ENCODE measurements at places on chromosomes 12 and 14. TPM values are rescaled to one million over a fixed set of nuclear protein-coding genes. Genes with fewer than 3 reads are reported as not detected.

The LMO3 gene
- 0.34 TPM for total RNA-seq

The KLRK1 gene
- total RNA-seq, result 2.3 TPM

The SPRING1 gene
- total RNA-seq, result 28.5 TPM

- no peak overlapping the region for H3K27ac ChIP-seq
- 0 out of 2 replicates have a peak, but pooled peaks cover under 1% of the 10 kb centered on the region for H3K36me3 ChIP-seq
- no peak for DNase-seq
- no peak overlapping the region for H3K4me3 ChIP-seq
- H3K27me3 ChIP-seq, result no peaks in the 10 kb centered on the region
These were observed 145.8 kb downstream of the GCH1 start for GRCh38 chr14:54756656-54757392.

DNA sequence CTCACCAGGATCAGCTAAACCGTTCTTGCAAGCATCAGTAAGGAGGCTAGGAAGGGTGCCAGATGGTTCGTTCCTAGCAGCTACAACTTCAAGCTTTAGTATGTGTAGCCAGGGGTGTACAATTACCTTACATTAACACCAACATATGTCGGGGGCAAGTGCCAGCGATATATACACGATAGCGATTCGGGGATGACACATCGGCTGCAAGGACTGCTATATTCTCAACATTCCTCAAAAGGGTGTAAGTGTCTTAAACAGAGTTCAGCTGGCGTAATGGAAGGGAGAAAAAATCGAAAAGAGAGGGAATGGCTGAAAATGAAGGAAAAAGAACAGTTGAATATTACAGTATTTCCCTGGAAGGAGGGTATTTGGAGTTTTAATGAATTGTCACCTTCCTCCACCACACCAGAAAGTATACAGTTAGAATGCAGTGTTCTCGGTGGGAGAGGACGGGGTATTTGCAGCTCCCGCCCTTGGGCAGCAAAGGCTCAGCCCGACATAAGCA is 545 bp downstream of the LIMA1 start:
- no peaks in the 10 kb centered on the region for H3K27me3 ChIP-seq
- H3K4me1 ChIP-seq, result peaks cover 4% of the 10 kb centered on the region
- H3K27ac ChIP-seq, result peak overlapping the region; percentile 27
- no peak for DNase-seq

DNA sequence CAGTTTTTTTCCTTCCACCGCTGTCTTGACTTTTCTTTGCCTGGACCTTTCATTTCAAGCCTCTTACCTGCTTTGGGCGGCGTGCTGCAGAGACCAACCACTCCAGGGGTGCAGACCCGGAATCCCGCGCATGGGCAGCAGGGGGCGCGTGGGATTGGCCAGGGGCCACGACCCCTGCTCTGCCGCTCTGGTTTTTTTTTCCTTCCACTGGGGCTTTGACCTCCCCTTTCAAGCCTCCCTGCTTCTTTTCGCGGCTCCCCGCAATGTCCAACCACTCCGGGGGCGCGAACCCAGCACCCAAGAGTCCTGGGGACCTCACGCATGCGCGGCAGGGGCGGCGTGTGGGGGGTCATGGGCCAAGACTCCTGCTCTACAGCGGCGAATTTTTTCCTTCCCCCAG is 325.1 kb downstream of the ALG10 start:
- H3K27ac ChIP-seq, result no peak overlapping the region
- no peak for DNase-seq
- no peaks in the 10 kb centered on the region for H3K27me3 ChIP-seq
- no peaks in the 10 kb centered on the region for H3K36me3 ChIP-seq
- H3K4me3 ChIP-seq, result no peak overlapping the region

Data from HCT116 (cell line).